Type B pancreatic cell (in vitro differentiated cells): ENCODE measurements at places on chromosomes 1 and 21.

- peaks cover 30% of the 10 kb centered on the region for H3K4me1 ChIP-seq
- no peaks in the 10 kb centered on the region for H3K27me3 ChIP-seq
- H3K27ac ChIP-seq, result peak overlapping the region; percentile 3
- H3K36me3 ChIP-seq, result peaks cover 24% of the 10 kb centered on the region
Observed at GRCh38 chr1:183630748-183631147, 4.8 kb downstream of the ARPC5 start.

- H3K27ac ChIP-seq, result no peak overlapping the region
- H3K4me3 ChIP-seq, result no peak overlapping the region
- no peak for DNase-seq
- H3K36me3 ChIP-seq, result no peaks in the 10 kb centered on the region
- H3K4me1 ChIP-seq, result peaks cover 5% of the 10 kb centered on the region
Observed at GRCh38 chr1:116504308-116505156, 66.3 kb downstream of the CD58 start.

- H3K27ac ChIP-seq, result no peak overlapping the region
- H3K27me3 ChIP-seq, result no peaks in the 10 kb centered on the region
- H3K36me3 ChIP-seq, result peaks cover 4% of the 10 kb centered on the region
Observed at GRCh38 chr1:225697428-225697827, 44.5 kb upstream of the ENAH start.

DNA sequence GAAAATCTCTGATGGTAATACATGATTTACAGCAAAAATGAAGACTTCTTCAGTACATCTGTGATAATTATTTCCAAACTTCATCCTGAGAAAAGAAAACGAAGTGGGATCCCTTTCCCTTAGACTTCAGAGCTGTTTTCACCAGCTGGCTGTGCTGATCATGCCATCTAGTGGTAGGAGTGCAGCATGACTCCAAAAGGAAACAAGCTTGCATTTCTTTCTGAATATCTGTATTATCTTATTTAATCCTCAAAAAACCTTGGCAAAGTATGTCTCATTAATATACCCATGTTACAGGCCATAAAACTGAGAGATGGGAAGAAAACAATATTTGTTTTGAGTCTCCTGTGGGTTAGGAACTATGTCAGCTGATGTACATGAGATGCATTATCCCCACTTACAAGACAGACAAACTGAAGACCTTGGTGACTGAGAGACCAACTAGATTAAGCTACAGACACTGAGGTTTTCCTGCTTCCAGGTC, 9.8 kb upstream of the GJA8 start:
- peaks cover 19% of the 10 kb centered on the region for H3K4me1 ChIP-seq
- H3K36me3 ChIP-seq, result no peaks in the 10 kb centered on the region
- H3K4me3 ChIP-seq, result no peak overlapping the region
- no peak for DNase-seq
- H3K27ac ChIP-seq, result no peak overlapping the region
- H3K27me3 ChIP-seq, result peaks cover 4% of the 10 kb centered on the region

DNA sequence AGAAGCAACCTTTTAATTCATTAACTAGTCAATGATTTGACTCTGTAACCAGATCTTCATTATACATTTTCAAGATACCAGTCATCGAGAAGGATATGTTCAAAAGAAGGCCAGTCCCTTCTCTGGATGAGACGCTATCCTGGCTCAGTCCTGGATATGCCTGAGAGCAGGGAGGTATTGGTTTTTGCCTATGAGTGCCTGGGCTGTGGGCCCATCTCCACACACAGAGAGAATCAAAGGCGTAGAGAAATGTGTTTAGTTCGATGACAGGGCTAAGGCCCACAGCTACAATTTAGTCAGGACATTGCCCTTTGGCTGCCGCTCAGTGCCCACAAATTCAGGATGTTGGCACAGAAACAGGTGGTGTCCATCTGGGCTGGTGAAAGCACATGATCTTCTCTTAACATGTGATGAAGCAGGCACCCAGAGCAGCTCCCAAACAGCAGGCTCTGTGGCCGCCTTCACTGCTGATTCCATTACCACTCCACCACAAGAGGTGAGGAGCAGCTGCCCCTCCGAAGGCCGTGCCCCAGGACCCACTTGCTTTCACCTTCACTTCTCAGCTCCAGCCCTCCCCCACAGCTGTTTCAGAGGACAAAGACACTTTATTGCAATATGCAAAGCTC, 24.7 kb downstream of the ACKR1 start:
- peaks cover 8% of the 10 kb centered on the region for H3K27me3 ChIP-seq
- no peaks in the 10 kb centered on the region for H3K36me3 ChIP-seq
- DNase-seq, result no peak
- H3K4me1 ChIP-seq, result no peaks in the 10 kb centered on the region
- H3K27ac ChIP-seq, result no peak overlapping the region
